Stimulated activated CD8-positive, alpha-beta memory T cell treated with anti-CD3 and anti-CD28 coated beads, Interleukin-2, amount 100 ng/mL, for 1 hour (primary cell): ENCODE measurements at places on chromosomes 12 and 14.

- no peak for DNase-seq
Measured at GRCh38 chr12:132873724-132874123, 13.7 kb downstream of the CHFR start.

GRCh38 chr14:101496776-101497683 lies 64.3 kb upstream of the DIO3 start:
- DNase-seq: no peak

DNA sequence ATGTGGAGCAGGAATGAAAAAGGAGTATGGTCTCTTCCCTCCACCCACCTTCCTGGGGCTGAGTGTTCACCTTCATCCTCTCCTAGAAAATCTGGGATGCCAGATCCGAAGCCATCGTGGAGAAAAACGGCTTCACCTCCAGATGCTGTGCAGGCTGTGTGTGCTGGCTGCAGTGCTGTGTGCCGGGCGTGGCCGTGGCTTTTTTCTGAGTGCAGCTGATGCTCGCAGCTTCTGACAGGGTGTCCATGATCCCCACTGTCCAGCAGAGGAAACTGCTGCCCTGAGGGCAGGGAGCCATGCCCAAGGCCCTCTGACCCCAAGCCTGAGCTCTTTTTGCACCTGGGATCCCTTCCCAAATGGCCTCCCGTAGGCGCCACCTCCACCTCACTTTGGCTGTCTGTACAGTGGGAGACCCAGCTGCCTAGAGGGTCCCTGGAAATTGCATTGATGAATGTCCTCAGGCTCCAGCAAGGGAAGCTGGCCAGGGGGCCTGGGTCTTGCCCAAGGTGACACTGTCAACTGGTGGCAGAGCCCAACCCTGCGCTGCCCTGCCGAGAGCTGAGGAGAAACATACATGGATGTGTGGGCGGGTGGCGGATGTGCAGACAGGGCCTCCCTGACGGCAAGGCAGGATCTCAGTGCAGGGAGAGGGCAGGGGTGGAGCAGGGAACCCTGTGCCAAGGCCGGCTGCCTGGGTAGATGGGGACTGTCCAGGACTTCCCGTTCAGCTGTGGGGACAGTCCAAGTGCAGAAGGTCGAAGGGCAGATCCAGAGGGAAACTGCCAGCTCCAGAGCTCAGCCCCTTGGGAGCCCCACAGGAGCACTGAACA lies 53.3 kb downstream of the BEGAIN start:
- no peak for DNase-seq

DNA sequence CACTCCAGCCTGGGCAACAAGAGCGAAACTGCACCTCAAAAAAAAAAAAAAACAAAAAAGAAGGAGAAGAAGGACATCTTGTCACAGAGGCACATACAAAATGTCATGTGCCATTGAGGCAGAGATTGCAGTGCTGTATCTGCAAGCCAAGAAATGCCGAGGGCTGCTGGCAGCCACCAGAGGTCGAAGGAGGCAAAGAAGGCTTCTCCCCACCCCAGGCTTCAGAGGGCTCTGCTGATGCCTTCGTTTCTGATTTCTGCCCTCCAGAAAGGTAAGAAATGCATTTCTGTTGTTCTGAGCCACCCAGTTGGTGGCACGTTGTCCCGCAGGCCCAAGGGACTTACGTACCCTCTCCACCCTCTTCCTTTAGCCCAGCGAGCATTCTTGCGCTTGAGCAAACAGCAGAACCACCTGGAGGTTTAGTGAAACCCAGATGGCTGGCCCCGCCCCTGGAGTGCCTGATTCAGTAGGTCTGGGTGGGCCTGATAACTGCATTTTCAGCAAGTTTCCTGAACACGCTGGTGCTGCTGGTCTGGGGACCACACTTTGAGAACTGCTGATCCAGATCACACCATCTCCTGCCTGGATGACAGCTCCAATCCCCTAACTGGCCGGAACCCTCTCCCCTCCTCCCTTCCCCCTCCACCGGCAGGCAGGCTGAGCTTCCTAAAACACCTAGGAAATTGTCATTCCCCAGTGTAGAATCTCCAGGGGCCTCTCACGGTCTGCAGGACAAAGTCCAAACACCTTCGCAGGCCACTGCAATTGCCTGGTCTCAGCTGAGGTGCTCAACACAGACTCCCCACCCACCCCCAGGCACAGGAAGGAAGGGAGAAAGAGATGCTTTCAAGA lies 21.1 kb upstream of the SCARB1 start:
- no peak for DNase-seq

- no peak for DNase-seq
Measured at GRCh38 chr12:53518381-53518780, 11.1 kb upstream of the NPFF start.

GRCh38 chr12:9856151-9856550 lies 13.0 kb downstream of the CLEC2B start:
- no peak for DNase-seq

- DNase-seq: no peak
Measured at GRCh38 chr12:114287821-114288525, 118.0 kb downstream of the TBX5 start.

GRCh38 chr14:99347561-99347960 lies 75.6 kb upstream of the BCL11B start:
- DNase-seq: no peak

DNA sequence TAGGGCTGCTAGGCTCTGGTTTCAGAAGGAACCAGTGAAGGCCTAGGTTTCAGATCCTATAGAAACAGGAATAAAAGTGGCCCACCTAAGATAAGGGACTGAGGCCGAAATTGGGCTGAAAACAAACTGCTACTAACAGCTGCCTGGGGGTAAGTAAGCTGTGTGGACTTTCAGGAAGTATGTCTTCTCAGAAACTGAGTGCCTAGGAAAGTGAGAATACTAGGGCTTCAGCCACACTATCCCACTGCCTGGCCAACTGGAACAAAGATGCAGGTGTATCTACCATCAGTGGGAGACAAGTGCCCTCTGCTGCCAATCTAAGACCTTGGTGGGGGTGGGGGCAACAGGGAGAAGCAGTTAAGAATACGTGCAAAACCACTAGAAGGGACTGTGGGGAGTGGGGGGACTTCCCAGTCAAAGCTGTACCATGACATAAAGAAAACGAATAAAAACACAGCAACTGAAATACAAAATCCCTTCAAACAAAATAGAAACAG lies 82.5 kb downstream of the MED13L start:
- peak; percentile 18 for DNase-seq

GRCh38 chr12:94269316-94269999 lies 121.1 kb downstream of the PLXNC1 start:
- no peak for DNase-seq

GRCh38 chr12:93449277-93449676 lies 7.5 kb upstream of the UBE2N start:
- no peak for DNase-seq

DNA sequence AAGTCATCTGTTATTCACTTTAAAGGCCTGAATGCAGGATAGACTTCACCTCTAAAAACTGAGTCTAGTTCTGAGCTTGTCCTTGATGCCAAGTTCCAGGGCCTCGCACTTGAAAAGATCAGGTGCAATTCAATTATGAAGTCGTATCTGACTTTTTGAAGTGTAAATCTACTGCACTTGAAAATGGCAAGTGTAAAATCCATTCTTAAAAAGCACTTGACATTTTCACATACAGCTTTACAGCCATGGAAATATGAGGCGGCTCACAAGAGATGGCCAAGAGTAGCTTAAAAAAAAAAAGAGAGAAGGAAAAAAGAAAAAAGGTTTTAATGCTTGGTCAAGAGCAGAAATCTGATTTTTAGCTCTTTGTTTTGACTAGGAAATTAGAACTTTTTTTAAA lies 172.5 kb downstream of the GXYLT1 start:
- DNase-seq: no peak

- DNase-seq: no peak
Measured at GRCh38 chr12:4701395-4702190, 18.6 kb upstream of the GALNT8 start.

DNA sequence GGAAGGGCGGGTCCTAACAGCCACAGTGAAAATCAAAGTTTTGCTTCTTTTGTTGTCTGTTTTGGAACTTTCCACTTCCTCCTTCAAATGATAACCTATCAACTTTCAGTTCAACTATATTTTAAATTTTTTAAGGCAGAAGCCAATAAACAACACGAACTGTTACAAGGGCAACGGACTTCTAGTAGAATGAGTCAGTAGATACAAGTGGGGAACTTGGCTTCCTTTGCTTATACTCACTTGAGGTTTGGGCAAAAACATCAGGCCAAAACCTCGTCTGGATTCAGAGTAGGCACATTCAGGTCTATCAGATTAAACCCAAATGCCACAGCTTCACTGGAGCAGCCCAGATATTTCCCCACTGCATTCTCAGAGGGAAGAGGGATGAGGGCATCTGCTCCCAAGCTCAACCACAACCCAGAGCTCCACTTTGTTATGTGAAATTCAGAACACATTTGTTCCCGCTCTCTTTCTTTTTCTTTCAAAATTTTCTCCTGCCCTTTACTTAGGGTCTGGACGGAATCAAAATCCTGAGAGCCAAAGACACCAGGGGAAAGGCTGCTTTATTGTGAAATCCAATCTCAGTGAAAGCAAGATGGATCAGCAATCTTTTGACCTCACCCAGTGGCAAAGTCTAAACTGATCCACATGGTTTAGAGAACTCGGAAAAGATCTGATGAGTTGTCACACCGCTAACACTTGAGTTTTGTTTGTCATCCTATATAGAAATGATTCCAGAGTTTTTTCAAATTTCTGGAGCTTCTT lies 152.5 kb upstream of the BTG1 start:
- DNase-seq: no peak

- DNase-seq: no peak
Measured at GRCh38 chr12:27488479-27488878, 35.5 kb upstream of the PPFIBP1 start.

- no peak for DNase-seq
Measured at GRCh38 chr12:121778567-121779421, 14.7 kb downstream of the RHOF start.

DNA sequence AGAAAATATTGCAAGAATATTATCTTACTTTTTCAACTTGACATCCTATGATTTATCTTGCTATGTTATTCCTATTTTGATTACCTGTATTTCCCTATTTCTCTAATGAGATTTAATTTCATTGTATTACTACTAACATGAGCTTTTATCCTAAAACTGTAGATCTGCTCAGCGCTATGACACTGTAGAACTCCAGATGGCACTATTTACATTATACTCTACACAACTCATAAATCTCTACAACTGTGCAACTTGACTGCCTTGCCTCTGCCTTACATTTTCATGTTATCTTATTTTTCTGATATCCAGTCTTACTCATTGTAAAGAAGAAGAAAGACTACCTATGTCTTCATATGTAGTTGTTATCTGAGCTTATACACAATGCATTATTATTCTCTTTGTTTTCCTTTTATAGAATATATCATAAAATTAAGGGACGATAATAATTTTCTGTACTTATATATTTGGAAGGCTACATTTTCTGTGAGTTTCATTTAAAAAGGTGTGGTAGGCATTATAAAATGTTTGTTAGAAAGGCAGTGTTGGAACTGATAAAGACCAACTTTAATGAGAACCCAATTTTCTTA lies 24.1 kb downstream of the NUP37 start:
- no peak for DNase-seq

DNA sequence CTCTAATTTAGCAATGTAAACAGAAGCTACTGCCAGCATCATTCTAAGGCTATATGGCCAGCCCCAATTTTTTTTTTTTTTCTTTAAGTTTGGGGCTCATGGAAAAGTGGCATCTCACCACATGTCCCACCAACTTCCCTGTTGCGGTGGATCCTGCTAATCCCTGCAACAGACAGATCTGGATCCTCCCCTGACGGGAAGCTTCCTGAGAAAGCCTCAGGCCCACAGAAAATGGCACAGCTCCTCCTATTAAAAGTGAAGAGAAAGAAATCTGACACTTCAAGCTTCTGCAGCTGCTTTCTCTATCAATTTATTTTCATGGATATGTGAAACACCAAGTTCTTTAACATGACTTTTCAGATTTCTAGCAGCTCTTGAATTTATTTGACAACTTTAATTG lies 433.8 kb upstream of the DCN start:
- no peak for DNase-seq

DNA sequence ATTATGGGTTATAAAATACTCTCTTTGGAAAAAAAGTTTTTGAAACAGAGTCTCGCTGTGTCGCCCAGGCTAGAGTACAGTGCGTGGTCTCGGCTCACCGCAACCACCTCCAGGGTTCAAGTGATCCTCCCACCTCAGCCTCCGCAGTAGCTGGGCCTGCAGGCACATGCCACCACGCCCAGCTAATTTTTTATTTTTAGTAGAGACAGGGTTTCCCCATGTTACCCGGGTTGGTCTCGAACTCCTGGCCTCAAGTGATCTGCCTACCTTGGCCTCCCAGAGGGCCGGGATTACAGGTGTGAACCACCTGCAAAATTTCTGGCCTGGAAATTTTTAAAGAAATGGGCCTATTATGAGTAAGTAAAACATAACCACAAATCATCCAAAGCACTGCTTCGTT lies 3.8 kb downstream of the USP15 start:
- DNase-seq: no peak

GRCh38 chr12:92439420-92439805 lies 263.4 kb upstream of the PLEKHG7 start:
- no peak for DNase-seq

DNA sequence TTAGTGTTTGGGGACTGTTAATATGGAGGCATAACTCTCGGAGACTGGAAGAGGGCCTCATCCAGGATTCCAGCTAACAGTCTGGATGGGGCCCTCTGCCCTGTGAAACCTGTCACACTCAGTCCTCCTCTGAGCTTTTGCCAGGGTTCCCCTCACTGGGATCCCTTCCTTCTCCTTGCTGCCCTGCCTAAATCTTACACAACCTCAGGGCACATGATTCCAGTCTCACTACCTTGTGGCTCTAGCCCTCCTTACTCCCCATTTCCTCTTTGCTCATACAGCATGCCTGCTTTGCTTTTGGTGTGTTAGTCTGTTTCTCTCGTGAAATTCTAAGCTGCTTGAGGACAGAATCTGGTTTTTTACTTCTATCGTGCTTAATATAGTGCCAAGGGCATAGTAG lies 942 bp upstream of the GSG1 start:
- no peak for DNase-seq

GRCh38 chr12:95805864-95806671 lies 15.5 kb upstream of the NTN4 start:
- no peak for DNase-seq

DNA sequence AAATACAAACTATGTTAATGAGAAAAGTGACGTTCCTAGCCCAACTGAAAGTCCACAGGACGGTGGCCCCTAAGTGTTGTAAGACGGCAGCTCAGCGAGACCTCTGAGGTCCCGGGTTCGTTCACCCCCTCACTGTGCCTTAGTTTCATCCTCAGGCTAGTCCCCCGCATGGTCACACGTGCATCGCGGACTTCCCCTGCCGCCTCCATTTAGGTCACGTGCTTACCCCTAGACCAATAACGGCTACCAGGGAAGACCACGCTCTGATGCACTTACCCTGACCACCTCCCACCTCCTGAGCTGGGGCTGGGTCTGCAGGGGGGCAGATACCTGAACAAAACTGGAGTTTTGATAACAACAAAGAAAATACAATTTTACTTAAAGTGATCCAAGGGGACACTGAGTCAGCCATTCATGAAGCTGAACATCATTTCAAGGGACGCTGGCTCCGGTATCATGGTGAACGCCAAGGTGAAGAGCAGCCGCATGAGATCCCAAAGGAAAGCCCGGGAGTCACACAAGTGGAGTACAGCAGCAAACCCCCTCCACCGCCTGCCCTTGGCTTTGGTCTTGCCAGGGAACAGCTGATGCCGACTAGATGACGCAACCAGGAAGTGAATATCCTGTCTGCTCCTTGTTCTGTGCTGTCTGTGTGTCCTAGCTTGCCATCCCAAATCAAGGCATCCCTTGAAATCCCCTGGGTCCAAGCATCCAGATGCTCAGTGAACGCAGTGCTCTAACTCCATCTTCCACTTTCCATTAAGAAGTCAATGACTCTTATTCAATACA lies 274.1 kb downstream of the PCNX1 start:
- no peak for DNase-seq

GRCh38 chr14:102516531-102517391 lies 7.2 kb upstream of the ANKRD9 start:
- DNase-seq: peak; percentile 42
